ENCODE measurements at places on chromosomes 5 and 9.
A peak's percentile ranks its signal among the peaks of the same experiment; 100 is the strongest.

DNA sequence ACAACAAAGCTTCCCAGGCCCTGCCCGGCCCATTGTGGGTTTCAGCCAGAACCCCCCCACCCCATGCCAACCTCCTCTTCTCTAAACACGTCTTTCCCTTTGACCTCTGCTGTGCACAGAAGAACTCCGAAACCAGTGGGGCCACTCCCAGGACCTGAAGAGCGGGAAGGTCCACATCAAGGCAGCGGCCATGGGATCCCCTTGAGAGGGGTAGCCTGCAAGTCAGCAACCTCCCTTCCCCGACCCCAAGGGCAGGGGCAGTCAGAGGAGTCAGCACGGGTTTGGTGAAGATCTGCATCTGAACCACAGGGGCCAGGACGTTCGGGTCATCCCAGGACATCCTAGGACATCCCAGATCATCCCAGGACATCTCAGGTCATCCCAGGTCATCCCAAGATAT, 379.9 kb upstream of the IRX4 start:
- no peak for DNase-seq

- DNase-seq, result no peak
These were observed 65.0 kb downstream of the PRRT1B start for GRCh38 chr9:131610231-131610761.

- DNase-seq, result peak; percentile 23
These were observed 67.7 kb downstream of the TENT4A start for GRCh38 chr5:6780802-6781391.

GRCh38 chr9:84785792-84786547, 116.4 kb downstream of the NTRK2 start:
- no peak for DNase-seq

GRCh38 chr5:14125262-14125661, 17.9 kb upstream of the TRIO start:
- no peak for DNase-seq

DNA sequence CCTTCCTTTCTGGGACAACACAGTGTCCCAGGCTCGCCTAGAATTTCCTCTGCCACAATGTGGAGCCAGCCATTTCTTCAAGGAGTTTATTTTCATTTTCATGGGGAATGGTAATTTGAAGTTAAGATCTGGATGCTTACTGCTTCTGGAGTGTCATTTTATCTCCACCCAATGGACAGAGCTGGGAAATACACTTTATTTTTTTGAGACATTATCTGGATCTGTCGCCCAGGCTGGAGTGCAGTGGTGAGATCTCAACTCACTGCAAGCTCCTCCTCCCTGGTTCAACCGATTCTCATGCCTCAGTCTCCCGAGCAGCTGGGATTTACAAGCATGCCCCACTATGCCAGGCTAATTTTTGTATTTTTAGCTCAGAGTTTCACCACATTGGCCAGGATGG, 12.7 kb upstream of the THG1L start:
- DNase-seq, result no peak

DNA sequence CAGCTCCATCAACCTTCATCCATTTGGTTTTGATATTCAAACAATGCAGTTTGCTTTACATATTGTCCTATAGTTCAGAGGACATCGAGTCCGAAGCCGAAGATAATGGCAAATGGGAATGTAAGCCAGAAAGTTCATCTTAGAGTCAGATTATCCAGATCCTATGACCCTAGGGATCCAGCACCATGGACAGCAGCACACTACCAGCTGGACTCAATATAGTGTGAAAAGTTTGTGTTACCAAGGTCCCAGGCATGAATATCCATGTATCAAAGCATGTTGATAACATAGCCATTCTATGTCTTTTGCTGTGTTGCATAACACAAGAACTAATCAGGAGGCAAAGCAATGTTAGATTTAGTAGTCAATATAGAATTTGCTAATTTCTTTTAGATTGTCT, 46.3 kb downstream of the FSTL4 start:
- DNase-seq, result no peak

GRCh38 chr9:129270903-129271431, 92.9 kb upstream of the IER5L start:
- no peak for DNase-seq

GRCh38 chr9:95044731-95045508, 272.6 kb downstream of the FANCC start:
- DNase-seq, result no peak

DNA sequence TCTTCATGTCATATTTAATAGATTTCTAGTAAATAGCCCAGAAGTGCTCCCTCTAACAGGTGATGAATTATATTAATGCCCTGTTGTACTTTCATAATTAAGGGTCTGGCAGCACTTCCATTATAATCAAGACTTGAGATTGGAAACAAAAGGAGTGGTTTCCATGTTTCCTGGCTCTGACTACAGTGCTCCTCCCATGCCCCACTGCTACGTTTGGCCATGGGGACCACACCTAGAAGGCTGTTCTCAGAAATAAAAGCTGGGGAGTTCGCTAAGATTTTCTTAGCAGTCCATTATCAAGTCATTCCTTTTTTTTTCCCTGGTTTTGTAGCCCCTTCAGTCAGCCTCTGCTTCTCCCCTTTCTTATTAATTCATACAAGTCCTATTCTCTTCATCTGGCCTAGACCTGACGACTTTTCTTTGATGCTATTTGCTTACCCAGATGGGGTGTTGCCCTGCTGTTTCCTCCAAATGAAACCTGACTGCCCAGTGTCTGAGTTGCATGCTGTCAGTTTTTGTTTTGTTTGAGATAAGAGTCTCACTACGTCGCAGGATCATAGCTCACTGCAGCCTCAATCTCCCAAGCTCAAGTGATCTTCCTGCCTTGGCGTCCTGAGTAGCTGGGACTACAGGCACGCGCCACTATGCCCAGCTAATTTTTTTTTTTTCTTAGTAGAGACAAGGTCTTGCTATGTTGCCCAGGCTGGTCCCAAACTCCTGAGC, 312.1 kb upstream of the EFNA5 start:
- no peak for DNase-seq

DNA sequence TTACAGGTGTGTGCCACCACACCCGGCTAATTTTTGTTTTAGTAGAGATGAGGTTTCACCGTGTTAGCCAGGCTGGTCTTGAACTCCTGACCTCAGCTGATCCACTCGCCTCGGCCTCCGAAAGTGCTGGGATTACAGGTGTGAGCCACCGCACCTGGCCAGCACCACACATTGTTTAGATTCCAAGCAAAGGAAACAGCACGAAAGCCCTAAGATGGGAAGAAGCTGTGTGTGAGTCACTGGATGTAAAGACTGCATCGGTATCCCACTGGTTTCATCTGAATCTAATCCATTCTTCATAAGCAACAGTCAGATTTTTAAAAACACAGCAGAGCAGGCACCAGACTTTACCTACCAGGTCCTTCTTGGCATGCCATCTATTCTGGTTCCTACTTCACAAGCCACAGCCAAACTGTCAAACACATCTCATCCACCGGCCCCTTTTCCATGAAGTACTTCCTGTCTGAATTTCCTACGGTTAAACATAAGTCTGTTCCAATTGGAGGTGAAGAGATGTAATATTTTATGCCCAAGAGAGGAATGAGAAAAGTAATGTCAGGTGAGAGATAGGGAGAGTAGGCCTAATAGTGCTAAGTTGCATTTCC, 17.4 kb downstream of the UBTD2 start:
- no peak for DNase-seq

DNA sequence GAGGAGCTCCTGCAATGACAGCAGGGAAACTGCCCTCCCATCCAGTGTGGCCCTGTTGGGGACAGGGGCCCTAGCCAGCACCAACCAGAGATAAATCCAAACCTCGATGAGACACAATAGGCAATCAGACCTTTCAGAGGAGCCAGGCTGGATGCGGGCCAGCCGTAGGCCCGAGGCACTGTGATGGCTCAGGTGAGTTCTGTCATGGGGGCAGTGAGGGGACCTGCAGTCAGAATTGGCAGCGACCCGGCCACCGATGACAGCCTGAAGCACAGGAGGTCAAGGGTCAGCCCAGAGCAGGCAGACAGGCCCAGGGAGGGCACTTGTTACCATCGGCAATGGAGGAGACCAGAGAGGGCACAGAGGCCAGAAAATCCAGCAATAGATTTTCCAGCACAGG, 90.8 kb downstream of the FRMD3 start:
- no peak for DNase-seq

- DNase-seq, result no peak
These were observed 4.3 kb upstream of the FAM78A start for GRCh38 chr9:131280660-131281059.

- DNase-seq, result no peak
These were observed 148.5 kb upstream of the MRPS30 start for GRCh38 chr5:44660251-44660650.

GRCh38 chr5:6399980-6400910, 21.9 kb upstream of the MED10 start:
- DNase-seq, result no peak

GRCh38 chr5:93101661-93102060, 479.4 kb downstream of the NR2F1-AS1 start:
- no peak for DNase-seq

DNA sequence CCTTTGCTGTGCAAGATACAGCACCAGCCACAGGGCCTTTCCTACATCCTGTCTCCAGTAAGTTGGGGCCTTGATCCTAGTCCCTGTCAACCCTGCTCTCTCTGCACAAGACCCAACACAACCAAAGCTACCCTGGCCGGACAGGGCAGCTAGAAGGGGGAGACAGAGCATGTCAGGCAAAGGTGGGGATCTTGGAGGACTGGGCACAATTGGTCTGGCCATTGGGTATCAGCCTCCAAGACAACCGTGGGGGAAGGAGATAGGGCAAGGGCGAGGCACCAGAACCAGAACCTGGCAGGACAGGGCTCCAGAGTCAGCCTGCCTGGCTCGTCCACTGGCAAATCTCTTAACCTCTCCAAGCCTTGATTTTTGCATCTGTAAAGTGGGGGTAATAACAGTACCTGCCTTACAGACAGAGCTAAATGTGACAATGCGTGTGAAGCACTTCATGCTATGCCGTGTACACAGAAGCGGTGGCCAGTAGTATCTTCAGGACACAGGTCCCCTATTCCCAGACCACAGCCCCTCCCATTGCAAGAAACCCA, 51.6 kb upstream of the CDKN2AIPNL start:
- no peak for DNase-seq

- DNase-seq, result no peak
These were observed 2.2 kb downstream of the LHX3 start for GRCh38 chr9:136202454-136203407.

GRCh38 chr5:140145818-140146522, 20.2 kb downstream of the IGIP start:
- DNase-seq, result peak; percentile 18

GRCh38 chr5:142798099-142798770, 28.1 kb downstream of the ARHGAP26 start:
- no peak for DNase-seq

GRCh38 chr9:112361601-112362000, 18.3 kb upstream of the HSDL2 start:
- DNase-seq, result peak; percentile 27

- no peak for DNase-seq
These were observed 52.1 kb downstream of the GRIA1 start for GRCh38 chr5:153542536-153542935.

DNA sequence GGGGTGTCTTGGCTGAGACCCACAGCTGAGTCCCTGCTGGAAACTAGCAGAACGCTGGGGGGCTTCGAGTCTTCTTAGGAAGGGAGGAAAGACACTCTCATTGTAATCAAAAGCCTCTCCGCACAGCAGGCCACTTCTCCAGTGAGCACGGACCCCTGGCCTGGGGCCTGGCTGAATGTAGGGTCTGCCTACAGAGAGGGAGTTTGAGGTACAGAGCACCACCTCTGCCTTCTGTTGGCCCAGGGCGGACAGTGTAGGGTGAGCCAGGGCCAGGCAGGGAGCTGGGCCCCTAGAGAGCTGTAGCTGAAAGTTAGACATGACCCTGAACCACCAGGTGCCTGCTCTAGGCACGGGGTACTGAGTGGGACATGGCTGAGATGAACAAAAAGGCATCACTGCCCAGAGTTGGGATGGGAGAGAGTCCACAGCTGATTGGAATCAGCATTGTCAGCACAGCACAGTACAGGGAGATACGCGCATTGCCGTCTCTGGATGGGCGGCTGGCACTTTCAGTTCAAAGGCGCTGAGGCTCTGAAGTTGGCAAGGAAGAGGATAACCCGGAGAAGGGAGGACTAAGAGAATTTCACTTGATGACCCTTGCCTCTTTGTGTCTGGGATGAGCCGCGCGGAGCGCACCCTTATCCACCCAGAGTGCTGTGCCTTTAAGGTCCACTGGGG, 363 bp upstream of the SLC25A48 start:
- no peak for DNase-seq

GRCh38 chr5:154311362-154311761, 120.8 kb downstream of the GALNT10 start:
- DNase-seq, result no peak

- DNase-seq, result no peak
These were observed 231.6 kb upstream of the RPS23 start for GRCh38 chr5:82509762-82510161.
